Stomach (tissue), 19 donors: ENCODE measurements at places on chromosomes 3 and 15.

DNA sequence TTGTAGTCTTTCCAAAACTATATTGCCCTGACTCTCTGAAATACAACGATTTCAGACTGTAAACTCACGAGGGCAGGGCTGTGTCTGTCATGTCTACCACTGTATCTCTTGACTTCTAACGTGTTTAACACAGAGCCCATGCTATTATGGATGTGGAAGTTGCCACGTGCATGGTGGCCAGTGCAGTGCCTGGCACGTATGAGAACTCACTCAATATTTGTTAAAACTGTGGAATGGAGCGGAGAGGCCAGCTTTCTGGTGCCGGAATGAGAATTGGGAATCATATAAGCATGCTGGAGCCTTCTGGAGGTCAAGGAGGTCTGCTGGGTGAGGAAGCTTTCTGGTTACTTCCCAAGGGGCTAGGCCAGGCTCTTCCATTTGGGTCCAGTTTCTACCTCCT lies 220.6 kb upstream of the LYSMD4 start:
- no peak for DNase-seq

DNA sequence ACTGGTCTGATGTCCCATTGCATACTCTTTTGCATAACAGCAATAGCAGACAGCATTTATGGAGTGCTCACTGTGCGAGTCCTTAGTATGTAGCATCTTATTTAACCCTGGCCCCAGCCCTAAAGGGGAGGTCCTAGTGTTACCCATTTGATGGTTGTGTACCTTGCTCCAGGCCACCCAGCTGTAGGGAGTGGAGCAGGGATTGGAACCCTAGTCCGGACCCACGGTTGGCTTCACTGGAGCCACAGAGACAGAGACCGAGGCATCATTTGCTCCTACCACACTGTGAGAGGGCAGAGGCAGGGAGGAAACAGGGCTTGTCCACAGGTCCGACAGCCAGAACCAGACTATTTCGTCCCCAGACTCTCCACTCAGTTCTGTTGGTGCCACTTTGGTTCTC lies 16.0 kb upstream of the TSEN2 start:
- DNase-seq: no peak

GRCh38 chr3:11635680-11636393 lies 7.9 kb downstream of the VGLL4 start:
- DNase-seq: no peak

DNA sequence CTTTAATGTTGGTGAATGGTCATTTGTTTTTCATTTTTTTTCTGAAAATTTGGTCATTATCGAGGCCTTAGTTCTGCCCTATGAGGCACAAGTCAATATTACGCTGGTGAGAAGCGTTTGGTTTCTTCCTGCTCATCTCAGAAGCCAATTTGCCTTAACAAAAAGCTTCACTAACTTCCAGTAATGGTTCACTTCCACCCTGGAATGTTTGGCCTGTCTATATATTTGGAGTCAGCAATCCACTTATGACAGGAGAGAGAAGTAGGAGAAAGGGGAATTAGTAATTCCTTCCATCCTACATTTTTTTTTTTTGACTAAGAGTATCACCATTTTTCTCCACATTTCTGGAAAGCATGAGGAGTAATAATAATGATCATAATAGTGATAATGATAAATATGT lies 124.4 kb downstream of the DIPK2A start:
- no peak for DNase-seq

GRCh38 chr3:54206874-54207273 lies 84.5 kb downstream of the CACNA2D3 start:
- no peak for DNase-seq

- DNase-seq: peak; percentile 27
Measured at GRCh38 chr15:32843219-32843815, 125.5 kb downstream of the GREM1 start.

DNA sequence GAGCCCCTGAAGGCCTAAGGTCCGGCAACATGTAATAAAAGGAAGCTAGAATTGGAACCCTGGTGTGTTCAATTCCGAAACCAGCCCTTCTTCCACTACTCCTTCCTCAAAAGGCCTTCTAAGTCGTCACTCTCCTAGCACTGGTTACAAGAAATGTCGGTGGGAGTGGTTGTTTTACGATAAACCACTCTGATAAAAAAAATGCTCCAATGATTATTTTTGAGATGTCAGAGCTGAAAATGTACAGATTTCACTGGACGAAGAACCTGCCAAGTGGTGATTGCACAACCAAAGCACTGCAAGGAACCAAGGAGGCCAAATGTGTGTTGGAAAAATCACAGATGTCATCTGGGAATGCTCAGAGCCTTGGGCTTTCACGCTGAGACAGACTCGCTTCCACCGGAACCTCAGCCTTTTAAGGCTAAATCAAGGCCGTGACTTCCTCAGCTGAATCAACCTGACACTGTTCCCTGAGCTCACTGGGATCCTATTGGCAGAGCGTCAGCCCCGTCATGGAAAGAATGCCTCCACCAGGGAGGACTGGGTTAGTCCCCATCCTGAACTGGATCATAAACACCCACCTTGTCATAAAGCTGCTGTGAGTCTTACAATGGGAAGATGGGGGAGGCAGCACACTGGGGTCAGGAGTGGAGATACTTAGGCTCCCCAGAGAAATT lies 108.1 kb upstream of the THBS1 start:
- peak; percentile 96 for DNase-seq

GRCh38 chr3:172391592-172392302 lies 56.5 kb downstream of the GHSR start:
- no peak for DNase-seq

DNA sequence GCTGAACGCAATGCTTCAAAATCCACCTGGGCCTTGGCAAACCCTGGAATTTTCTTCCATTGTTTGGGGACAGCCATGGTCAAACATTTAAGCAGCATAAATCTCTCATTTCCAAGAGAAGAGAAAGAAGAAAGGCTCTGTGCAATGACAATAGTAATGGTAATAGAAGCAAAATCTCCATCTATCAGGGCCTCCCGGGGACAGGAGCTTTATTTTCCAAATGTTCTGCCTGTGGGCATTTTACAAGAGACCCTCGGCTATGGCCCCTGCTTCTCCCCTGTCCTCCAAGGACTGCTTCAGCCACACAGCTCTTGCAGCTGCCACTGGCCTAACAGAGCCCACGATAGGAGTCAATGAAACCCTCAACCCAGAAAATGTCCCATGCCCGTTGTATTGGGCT lies 12.7 kb upstream of the FAM240A start:
- DNase-seq: no peak

DNA sequence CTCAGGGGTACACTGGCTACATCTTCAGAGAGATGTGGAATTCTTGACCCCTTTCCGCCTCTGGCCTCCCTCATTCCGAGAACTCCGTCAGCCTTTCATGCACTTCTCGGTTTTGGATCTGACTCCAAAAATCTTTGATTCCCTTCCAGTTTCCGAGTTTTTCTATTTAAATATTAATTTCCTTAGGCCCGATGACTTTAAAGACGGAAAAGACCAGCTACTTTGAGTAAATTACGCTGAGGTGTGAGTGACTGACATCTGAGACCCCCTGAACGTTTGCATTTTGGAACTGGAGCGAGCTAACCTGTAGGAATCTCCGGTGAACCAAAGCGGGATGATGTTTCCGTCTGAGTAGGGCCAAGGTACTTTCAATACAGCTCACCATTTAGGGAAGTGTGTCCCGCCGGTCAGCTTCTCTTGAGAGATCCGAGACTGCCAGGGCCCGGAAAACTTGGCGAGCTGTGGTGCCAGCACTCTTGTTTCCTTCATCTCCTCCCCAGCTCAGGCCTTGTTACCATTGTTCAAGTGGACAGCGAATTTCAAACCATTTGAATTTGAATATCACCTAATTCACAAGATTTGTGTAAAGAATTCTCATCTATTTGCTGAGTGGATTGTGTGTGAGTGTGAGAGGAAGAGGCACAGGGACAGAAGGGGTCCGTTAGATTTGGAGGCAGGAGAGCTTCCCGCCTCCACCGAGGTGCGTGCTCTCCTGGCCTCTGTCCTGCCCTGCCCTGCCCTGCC lies 5.4 kb downstream of the SOX14 start:
- no peak for DNase-seq

DNA sequence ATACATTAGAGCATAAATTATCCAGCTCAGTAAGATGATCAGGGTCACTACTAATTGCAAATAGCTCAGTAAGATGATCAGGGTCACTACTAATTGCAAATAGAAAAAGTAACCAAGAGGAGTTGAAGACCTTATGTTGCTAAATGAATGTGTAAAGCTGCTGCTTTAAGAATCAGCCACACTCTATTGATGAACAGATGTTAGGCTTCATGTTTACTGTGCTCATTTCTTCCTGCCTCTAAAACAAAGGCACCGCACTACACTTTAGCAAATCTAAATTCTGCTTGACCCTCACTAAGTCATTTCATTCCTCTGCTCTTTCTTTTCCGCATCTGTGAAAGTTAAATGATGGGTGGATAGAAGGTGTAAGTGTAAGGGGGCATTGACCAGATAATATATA lies 92.6 kb upstream of the PLSCR4 start:
- no peak for DNase-seq

- DNase-seq: no peak
Measured at GRCh38 chr15:68586274-68586961, 7.6 kb downstream of the CORO2B start.

GRCh38 chr3:111848283-111848682 lies 10.8 kb upstream of the PHLDB2 start:
- no peak for DNase-seq

GRCh38 chr3:13189639-13190377 lies 116.6 kb upstream of the IQSEC1 start:
- no peak for DNase-seq

- DNase-seq: no peak
Measured at GRCh38 chr3:45864760-45865519, 21.4 kb upstream of the CCR9 start.

- DNase-seq: no peak
Measured at GRCh38 chr3:128341659-128342395, 124.9 kb downstream of the DNAJB8 start.

GRCh38 chr3:4664412-4664811 lies 171.3 kb downstream of the ITPR1 start:
- DNase-seq: no peak

DNA sequence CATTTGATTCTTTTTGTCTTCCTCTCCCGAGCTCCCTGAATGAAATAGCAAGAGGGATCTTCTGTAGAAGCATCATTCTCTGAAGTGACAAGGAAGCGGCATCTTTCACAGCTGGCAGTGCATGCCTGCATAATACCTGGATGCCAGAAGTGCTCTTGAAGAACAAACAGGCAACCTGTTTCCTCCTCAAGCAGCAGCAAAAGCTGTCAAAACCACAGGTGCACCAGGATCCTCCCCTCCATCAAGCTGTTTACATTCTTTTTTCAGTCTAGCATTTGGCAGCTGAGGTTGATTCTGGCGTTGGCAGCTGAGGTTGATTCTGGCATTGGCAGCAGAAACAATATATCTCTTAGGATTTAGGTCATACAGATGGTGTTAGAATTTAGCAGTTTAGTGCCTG lies 979.0 kb downstream of the TUSC7 start:
- DNase-seq: no peak

DNA sequence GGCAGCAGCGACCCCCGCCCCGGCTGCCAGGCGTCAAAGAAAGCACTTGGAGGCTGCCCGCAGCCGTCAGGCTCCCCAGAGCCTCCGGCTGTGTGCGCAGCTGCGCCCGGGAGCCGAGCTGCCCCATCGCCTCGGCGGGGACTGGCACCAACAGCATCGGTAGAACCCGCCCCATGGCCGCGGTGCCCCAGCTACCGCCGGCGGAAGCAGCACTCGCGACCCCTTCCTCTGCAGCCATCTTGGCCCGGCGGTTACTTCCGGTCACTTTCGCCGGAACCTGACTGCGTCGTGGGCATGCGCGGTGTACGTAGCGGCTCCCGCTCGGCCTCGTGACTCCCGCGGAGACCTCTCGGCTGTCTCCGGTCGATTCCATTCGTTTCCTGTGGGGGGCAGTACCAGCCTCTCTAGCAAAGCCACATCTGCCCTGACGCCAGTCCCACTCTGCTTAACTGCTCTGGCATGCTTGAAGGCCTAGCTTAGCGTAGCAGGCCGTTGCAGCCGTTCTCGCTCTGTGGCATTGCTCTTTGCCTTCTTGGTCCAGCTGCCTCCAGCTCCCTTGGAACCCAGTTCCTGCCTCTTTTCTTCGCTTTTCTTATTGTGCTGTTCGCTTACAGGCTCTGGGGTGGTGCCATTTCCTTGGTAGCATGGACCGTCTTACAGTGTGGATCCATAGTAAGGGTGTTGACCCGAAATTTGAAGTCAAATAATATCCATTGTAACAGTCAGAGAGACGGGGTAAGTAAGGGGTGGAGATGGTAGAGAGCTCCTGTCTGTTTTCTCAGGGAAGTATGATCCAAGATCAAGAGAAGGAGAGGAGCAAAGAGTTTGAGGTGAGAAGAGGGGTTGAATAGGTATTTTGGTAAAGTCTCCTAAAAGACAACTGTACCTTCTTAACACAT lies at the start of gene SPG11:
SPG11 (minus strand) TSS at position 253 of the 899 bp plus-strand sequence; CDS start at position 238, 15 bp downstream.
- peak; percentile 99 for DNase-seq

- DNase-seq: no peak
Measured at GRCh38 chr3:47299381-47300318, 16.9 kb downstream of the KLHL18 start.

DNA sequence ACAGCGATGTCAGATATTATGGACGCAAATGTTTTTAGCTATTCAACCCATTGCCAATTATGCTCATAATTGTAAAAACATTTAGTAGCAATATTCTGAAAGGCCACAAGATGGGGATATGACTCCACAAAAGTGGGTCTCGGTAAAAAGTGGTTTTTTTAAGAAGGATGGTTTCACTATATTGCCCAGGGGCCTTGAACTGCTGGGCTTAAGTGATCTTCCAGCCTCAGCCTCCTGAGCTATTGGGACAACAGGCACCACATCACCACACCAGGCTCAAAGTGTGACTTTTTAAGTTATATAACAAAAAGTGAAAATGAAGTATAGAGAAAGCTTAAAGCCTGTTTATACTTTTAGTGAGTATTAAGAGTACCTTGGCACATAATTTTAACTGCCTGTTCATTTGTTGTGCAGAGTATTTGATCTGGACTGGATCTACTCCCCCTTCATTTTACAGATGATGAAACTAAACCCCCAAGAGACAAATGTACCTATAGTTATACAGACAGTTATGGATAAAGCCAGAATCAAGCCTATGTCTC lies 9.4 kb downstream of the NAA50 start:
- peak; percentile 83 for DNase-seq

DNA sequence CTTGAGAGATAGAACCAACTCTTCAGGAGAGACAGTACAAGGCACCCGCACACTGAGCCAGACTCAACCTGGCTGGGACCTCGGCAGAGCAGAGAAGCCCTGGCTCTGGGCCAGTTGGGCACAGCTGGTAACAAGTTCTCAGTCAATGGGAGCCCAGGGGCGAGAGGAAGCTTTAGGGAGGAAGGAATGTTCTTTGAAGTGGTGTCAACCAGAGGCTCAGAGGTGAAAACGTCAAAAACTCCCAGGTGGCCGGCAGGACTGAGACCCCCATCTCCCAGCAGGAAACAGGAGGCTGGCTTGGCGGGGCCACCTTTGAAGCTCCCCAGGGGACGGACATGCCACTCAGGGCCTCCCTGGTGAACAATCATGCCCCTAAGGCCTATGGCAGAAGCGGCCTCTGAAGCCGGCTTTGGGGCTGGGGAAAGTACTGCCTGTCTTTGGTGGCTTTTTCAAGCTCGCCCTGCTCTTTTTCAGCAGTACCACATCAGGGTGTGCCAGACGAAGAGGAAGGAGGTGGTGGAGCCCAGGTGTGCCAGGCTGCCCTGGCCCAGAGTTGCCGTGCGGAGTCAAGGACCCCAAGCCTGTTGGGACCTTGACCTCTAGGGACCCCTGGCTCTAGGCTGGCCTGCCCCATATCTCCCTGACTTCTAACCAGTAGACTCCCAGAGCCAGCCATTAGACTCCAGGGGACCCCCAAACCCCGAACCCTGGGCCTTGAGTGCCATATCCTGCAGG lies 16.7 kb upstream of the TBC1D21 start:
- peak; percentile 23 for DNase-seq
